Stimulated activated CD4-positive, alpha-beta T cell treated with anti-CD3 and anti-CD28 coated beads, Interleukin-4, amount 100 ng/mL, for 4 hours (primary cell): ENCODE measurements at places on chromosomes 6 and 20.

- DNase-seq, result no peak
Observed at GRCh38 chr20:13148402-13148801, 72.7 kb upstream of the ISM1 start.

DNA sequence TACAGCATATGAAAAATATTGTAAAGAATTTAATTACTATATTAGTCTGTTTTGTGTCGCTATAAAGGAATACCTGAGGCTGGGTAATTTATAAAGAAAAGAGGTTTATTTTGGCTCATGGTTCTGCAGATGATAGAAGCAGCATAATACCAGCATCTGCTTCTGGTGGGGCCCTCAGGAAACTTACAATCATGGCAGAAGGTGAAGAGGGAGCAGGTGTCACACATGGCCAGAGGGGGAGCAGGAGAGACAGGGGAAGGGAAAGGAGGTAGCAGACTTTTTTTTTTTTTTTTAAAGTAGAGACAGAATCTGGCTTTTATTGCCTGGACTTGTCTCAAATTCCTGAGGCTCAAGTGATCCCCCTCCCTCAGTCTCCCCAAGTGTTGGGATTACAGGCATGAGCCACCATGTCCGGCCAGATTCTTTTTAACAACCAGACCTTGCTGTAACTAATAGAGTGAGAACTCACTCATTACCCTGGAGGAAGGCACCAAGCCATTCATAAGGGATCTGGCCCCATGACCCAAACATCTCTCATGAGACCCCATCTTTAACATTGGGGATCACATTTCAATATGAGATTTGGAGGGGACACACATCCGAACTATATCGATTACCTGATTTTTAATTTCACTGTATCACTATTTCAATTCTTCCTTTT is 64.6 kb downstream of the MAN1A1 start:
- DNase-seq, result no peak

DNA sequence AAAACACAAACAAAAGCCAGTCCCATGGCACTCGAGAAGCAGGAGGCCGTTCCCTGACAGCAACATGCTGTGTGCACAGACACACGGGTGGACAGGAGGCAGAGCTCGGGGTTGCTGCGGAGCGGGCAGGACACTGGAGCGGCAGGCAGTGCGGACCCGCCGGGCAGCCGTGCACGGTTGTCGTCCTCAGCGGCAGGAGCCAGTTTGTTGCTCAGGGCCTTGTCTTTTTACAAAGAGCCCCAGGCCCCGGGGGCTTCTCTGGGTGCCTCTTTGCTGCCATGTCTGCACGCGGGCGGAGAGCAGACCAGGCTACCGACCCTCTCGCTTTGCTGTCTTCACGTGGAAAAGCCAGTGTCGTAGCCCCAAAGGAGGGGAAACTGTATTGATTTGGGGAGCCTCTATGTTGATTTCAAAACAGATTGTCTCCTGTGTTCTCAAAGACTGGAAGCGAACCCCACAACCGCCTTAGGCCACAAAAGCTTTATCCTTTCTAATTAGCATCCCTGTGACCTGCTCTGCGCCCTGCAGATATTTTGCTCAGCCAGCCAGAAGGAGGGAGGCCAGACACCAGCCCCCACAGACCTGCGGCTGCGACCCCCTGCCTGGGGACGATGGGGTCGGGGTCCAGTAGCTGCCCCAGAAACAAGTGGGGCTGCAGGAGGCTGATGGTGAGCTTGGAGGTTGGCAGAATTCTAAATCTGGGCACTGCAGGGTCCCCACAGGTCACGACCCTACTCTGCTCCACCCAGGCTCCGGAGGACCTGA is 50.2 kb downstream of the ERMARD start:
- DNase-seq, result no peak

DNA sequence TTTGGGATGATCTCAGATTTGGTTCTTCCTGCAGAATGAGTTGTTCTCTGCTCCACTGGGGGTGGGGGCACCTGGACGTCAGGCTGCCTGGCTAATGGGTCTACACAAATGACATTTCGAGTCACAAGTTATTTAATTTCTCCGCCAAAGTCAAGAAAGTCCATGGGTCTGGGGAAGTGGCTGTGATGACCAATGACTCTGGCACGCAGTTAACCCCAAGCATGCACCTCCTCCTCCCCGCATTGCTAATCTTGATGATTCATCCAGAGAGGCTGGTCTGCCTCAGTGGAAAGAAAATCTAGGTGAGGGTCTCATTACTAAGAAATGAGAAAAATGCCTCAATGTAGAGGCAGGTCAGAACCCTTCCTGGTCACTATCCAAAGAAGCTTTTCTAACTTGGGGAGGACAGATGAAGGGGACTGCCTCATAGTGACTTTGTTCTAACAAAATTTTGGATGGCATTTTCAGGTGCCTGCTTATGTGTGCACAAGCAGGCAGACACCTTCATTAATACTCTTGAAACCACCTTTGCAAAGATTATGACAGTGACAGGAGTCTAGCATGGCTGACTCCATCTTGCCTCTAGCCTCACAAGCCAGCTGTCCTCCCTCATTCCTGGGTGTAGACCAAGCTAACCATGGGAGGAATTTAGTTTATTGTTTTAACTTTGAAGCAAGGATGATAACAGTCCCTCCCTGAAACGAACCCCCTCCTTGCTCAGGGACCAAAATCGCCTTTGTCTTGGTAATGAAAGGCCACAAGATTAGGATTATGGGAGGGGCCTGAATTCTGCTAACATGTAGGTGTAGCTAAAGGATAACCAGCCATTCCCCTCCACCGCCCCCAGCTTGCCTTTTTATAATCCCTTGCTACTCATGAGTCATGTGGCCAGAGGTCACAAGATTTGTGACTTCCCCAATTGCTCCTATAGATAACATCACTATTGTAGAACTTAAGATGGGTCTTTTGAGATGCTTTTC is 98.6 kb upstream of the MRPS10 start:
- no peak for DNase-seq

DNA sequence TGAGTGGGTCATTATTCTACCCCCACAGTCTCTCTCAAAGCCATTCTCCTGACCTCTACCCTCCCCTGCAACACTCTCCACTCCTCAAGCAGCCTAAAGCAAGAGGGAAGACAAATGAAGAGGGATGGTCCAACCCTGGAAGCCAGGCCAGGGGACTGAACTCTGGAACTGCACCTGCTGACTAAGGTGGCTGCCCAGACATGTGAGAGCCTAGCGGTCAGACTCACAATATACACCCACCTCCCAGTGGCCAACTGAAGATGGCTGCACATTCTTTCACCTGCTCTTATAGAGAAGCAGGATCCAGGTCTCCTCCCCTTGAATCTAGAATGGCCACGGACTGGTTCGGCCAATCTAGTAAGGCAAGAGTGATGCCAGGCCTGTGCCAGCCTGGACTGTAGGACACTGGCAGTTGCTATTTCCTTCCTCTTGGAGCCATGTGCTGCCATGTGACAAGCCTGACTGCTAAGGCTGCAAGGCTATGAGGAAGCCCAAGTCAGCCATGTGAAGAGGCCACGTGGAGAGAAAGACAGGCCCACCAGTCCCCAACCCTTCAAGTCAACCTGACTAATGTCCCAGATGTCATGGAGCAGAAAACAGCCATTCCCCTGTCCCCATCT is 31.8 kb downstream of the ACSS1 start:
- no peak for DNase-seq

GRCh38 chr20:37948956-37949355 is 46.0 kb downstream of the VSTM2L start:
- no peak for DNase-seq

GRCh38 chr20:1946762-1947534 is 46.9 kb downstream of the PDYN start:
- DNase-seq, result no peak

DNA sequence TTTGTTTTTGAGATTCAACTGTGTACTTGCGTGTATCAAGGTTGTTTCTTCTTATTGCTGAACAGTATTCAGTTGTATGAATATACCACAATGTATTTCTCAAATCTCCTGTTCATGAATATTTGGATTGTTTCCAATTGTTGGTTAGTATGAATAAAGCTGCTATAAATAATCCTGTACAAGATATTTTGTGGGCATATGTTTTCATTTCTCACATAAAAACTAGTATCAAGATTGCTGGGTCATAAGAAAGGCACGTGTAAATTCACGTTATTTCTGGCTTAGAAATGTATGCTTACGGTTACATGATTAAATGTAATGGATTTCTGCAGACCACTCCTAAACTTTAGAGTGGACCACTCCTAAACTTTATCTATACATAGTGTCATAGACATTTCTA is 96.6 kb downstream of the BTBD3 start:
- no peak for DNase-seq

DNA sequence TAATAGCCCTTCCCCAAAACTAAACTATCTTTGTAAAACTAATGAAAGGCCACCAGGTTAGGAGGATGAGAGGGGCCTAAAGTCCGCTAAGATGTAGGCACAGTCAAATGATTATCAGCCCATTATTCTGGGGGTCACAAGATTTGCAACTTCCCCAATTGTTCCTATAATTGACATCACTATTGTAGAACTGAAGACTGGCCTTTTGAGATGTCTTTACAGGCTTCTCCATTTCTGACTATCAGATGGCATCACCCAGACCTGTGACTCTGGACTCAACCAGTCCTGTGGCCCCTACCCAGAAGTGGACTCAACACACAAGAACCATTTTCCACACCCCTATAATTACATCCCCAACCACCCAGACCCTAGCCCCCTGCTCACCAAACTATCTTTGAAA is 61.5 kb upstream of the MAP7 start:
- no peak for DNase-seq

- no peak for DNase-seq
Observed at GRCh38 chr20:13274275-13274861, 53.3 kb downstream of the ISM1 start.

GRCh38 chr6:121896771-121897170 is 461.3 kb downstream of the GJA1 start:
- DNase-seq, result no peak

GRCh38 chr6:70398783-70399728 is 14.3 kb upstream of the FAM135A start:
- no peak for DNase-seq

GRCh38 chr6:135195522-135195921 is 14.4 kb downstream of the MYB start:
- DNase-seq, result no peak

DNA sequence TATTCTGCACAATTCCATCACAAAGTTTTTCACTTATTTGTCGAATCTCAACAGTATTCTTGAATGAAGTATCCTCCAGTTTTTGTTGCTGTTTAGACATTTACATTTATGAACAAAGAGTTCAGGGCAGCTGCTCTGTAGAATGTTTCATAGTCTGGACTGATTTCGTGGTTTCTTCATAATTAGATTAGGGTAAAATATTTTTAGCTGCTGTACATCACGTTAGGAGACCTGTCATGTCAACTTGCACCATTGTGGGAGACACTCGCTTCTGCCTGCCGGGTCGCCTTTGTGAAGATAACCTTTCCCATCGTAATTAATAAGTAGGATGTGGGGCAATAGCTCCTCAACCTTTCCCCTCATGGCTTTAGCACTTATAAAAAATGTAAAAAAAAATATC is 27.5 kb upstream of the RPS6KA2 start:
- no peak for DNase-seq

DNA sequence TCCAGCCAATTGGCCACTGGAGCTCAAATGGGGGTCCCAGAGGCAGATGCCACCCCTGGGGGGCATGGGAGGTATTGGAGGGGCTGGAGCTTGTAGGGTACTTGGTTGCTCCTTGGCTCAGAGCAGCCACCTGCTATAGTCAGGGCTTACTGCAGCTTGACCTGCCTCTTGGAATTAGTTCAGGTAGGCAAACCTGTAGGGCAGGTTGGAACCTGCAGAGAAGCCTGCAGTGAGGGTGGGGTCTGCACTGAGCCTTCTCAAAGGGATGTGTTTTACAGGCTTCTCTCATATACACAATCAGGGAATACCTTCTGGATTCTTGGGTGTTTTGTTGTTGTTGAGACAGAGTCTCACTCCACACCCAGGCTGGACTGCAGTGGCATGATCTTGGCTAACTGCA is 94.2 kb upstream of the MYL9 start:
- no peak for DNase-seq

- no peak for DNase-seq
Observed at GRCh38 chr6:39686976-39687375, 38.2 kb downstream of the KIF6 start.

DNA sequence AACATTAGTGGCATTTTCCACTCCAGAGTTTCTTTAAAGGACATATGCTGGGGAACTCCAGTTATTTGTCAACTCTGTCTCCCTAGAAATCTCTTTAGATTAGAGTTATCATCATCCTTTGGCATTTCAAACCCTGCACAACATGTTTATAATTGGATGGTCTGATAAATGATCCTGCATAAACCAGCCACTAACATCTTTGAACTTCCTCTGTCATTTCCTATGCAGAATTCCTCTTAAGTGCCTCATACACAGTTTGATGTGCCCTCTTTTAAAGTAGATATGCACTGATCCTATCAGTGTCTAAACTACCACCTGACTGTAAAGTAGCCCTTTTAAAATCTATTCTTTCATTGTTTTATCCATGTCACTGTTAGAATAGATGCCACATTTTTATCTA is 306.3 kb upstream of the IRAK1BP1 start:
- DNase-seq, result no peak
